ENCODE measurements at places on chromosomes 12 and 14.

DNA sequence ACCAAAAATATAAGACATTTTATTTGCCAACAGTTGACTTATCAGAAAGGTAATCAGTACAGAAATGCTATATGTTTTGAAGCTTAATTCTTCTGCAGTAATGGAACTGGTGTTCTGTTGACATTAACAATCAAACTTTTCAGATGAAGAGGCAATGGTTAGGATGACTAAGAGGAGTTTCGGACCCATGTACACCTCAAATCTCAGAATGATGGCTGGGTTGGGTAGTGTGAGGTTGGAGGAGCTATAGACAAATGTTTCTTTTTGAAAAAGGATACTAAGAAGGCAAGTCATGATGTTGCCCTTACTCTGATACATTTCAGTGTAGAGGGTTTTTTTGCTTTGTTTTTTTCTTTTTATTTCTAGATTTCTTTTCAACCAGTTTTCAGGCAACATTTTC, 66.9 kb downstream of the KNTC1 start:
- DNase-seq, result no peak

DNA sequence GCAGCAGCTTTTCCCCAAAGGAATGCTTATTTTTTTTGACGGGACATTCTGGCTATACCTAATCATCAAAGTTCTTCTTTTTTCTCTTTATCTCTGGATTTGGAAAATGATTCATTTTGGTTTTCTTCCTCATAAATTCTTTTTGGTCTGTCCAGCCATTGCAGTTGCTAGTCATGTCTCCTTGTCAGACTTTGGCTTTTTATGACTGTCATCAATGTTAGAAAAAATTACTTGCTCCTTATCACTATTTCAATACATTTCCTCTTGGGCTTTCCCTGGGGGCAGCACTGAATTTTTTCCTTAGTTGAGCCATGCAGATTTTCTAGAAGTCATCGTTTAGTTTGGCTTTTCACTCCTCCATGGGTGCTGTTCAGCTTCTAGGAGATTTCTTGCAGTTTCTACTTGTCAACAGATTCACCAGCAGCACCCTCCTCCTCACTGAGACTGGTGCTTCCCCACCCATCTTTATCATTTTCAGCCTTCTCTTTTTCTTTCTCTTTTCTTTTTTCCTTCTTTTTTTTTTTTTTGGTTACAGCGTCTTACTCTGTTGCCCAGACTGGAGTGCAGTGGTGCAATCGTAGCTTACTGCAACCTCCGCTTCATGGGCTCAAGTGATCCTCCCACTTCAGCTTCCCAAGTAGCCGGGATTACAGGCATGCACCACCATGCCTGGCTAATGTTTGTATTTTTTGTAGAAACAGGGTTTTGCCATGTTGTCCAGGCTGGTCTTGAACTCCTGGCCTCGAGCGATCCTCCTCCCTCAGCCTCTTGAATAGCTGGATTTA, 5.2 kb downstream of the ADIPOR2 start:
- DNase-seq, result no peak

DNA sequence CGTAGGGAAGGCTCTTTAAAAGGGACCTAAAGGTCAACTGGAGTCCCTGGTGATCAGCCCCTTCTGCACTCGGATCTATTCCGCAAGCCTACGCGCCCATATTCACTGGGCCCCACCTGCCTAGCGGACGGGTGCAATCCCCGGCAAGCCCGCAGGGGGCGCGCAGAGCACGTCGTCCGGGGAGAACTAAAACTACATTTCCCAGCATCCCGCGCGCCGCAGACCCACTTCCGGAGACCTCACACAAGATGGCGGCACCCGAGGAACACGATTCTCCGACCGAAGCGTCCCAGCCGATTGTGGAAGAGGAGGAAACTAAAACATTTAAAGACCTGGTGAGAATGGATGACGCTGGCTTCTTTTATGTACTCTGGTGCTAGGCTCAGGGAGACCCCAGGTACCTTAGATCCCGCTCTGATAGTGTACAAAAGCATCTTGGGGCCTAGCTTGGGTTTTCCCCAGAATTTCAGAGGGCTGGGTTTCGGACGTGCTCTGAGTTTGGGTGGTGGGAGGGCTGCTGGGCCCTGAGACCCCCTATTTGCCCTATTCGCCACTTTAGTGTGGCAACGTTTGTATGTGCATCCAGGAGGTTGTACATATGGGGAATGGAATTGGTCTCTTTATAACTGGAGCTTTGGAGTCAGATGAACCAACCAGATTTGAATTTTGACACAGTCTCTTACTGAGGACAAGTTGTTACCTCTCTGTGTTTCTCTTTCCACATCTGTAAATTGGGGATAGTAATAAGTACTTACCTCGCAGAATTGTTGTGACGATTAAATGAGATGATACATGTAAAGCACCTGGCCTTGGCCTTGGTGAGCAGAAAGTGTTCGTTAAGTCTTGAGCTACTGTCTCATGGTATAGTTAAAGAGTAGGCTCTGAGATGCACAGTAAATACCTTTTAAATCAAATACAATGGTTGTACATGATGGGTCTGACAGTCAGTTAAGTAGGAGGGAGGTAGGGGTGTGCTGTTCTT, at the start of gene DDX47:
Gene DDX47 (plus strand): TSS at position 227 of the 982 bp plus-strand sequence. CDS start 22 bp downstream, at position 249.
- DNase-seq, result peak; percentile 83

DNA sequence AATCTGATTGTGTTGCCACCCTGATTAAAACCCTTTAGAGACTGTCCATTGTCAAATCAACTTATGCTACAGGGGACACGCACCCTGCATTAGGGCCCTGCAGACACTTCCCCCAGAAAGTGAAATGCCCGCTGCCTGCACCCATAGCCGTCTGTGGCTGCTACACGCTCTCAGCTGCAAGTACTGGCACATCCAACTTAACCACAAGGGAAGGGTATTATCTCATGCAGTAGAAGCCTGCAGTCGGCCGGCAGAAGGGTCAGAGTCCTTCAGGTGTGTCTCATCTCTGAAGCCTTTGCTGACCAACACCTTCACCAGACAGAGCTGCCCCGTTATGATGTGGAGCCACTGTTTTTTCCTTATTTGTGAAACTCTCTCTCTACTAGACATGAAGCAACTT, 20.8 kb downstream of the CFAP251 start:
- DNase-seq, result no peak

DNA sequence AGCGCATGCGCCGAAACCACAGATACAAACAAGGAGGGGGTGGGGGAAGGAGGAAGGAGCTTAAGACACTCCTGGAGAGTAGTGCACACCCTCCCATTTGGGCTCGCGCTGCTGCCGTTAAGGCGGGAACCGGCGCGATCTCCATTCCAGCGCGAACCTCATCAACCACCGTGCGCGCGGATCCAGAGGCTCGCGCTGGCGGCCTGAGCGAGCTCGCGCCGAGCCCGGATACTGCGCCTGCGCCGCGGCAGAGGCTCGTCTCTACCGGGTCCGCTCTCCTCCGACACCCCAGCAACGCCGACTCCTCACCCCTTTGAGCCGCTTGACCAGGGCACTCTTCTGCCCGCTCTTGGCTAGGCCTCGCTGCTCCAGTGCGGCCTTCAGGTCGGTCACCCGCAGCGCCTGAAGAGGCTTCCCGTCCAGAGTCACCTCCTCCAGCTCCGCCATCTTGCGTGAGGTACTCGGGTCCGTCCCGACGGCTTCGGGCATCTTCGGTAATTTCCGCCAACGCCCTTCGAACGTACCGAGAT, at the start of gene ACIN1:
Gene ACIN1 (minus strand): TSS at position 471 of the 530 bp plus-strand sequence. CDS start 24 bp downstream, at position 447.
- peak; percentile 49 for DNase-seq

GRCh38 chr12:119627019-119627643, 33.6 kb downstream of the TMEM233 start:
- no peak for DNase-seq

GRCh38 chr12:132471011-132471857, 18.7 kb upstream of the FBRSL1 start:
- DNase-seq, result no peak

- DNase-seq, result no peak
Measured at GRCh38 chr14:72801381-72801812, 92.5 kb downstream of the DPF3 start.

DNA sequence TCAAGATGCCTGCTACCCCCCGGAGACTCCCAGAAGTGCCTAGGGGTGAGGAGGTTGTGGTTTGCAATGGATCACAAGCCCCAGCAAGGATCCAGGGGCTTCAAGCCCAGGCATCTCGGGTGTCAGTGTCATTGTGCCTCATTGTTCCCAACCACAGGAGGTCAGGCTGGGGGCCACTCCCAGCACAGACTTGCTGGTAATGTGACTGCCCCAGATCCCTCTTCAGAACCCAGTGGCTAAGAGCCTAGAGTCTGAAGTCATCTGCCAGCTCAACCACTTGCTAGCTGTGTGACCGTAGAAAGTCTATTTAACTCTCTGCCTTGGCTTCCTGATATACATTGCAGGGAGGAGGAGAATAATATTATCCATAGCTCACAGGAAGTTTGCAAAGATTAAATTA, 7.7 kb upstream of the ASB2 start:
- no peak for DNase-seq

- no peak for DNase-seq
Measured at GRCh38 chr14:104512061-104512460, 67.5 kb upstream of the C14orf180 start.

GRCh38 chr12:121128908-121129810, 3.5 kb upstream of the P2RX7 start:
- DNase-seq, result peak; percentile 69

GRCh38 chr14:89855961-89856656, 98.4 kb downstream of the EFCAB11 start:
- no peak for DNase-seq

- no peak for DNase-seq
Measured at GRCh38 chr12:66235626-66236281, 46.7 kb downstream of the IRAK3 start.

DNA sequence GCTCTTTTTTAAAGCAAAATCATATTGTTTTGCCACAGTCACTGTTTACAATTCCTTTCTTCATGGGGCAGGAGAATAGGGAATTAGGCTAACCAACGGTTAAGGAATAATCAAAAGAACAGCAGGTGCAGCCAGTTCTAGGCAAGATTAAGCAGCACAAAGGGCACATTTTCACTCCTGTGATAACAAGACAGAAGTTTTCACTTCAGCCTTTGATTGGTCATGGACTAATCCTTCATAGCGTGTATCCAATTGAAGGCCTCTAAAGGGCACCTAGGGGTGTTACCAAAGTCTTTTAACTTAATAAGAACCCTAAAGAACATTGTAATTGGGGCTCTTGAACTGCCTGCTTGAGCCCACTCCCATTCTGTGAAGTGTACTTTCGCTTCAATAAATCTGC, 206.9 kb upstream of the AMIGO2 start:
- no peak for DNase-seq

DNA sequence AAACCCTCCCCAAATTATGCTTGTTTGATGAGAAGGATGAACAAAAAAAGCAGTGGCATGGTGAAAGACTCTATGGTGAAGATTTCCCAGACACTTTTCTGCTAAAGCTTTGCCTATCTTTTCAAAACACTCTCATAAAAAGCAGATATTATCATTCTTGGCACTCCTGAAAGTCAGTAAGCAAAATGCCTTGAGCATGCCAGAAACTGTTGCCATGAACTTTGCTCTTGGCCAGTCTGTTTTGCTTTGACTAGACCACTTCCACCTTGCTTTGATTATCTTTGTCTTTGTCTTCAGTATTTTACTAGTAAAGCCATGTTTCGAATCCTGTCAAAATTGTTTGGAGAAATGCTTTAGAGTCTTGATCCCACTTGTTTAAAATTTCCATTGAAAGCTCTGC, 110.4 kb downstream of the CNTN1 start:
- DNase-seq, result no peak

DNA sequence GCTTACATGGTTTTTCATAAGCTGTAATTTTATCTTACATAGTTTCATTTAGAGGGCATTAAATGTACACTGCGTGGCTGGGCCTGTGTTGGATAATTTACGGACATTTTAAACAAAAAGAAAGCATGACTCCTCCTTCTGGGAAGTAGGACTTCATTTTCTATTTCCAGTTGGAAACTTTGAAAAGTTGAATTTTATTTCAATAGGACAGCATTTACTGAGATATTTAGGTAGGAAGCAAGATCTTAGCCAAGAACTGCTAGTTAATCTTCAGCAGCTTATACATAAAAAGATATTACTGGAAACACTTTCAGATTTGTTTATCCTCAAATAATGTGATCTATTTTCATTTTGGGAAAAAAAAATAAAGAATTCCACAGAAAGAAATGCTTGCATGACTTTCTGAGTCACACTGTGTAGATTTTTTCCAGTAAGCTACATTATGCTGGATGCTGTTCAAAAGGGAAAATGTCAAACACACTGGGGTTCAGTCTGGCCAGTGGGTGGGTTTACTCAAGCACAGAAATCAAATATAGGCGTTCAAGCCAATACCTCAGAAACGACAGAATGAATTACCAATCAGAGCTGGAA, 239.4 kb upstream of the KRR1 start:
- DNase-seq, result no peak

Measured in frontal cortex (tissue), 4 donors.